Activated naive CD8-positive, alpha-beta T cell treated with anti-CD3 and anti-CD28 coated beads, Interleukin-2, amount 10 ng/mL, durations not matched to agents 7 days and 5 days (primary cell): ENCODE measurements at places on chromosomes 6 and 20.

- H3K4me3 ChIP-seq = peak overlapping the region; percentile 19
- peaks cover 61% of the 10 kb centered on the region for H3K27me3 ChIP-seq
- H3K36me3 ChIP-seq = no peaks in the 10 kb centered on the region
- peak; percentile 53 for DNase-seq
- peaks cover 28% of the 10 kb centered on the region for H3K4me1 ChIP-seq
These were observed 25.4 kb downstream of the SLC17A9 start for GRCh38 chr20:62977613-62978560.

DNA sequence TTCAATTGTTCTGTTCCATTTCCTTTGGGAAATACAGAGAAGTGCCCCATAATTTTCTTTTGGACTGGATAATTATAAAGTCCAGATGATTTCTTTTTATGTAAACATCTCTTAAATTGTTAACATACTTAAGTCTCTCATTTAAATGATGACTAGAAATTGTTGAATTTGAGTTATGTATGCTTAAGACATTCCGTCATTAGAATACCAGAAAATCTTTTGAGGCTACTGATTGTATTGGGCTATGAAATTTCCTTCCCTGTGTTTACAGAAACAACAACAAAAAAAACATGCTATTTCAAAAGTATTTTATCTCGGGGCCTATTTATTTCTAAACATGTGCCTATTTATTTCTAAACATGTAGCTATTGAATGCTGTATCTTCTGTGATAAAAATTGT is 125.4 kb downstream of the SH3BGRL2 start:
- H3K36me3 ChIP-seq = no peaks in the 10 kb centered on the region
- DNase-seq = no peak
- peaks cover 31% of the 10 kb centered on the region for H3K27me3 ChIP-seq
- no peak overlapping the region for H3K27ac ChIP-seq
- no peak overlapping the region for H3K4me3 ChIP-seq

DNA sequence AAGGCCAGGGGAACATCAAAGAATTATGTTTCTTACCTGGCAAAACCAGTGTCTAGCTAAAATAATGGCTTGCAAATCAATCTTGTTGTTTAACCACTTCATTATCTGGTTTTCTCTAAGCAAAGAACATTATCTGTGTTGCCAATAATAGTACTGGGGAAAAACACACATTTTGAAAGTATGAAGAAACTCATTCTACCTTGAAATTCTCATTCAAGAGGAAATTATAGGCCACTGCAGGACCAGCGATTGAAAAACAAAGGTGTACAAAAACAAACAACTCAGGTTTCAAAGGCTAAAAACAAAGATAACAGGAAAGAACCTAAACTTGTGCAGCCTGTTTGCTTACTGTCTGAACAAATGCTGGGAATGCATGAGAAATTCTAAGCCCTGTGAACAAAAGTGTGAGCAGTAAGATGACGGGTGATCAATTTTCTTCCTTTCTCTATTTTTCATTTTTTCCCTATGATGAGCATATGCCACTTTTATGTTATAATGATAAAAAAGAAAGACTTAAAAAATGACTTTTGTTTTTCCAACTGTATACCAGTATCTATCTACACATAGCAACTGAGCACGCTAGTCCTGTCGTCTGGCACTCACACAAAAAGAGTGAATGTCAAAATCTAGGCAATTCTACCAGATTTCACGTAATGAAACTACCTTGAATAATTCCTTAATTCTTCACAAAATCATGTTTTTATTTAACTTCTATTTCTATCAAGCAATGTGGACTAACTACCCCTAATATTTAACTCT is 117.9 kb downstream of the SGK1 start:
- no peaks in the 10 kb centered on the region for H3K27me3 ChIP-seq
- no peak overlapping the region for H3K27ac ChIP-seq
- H3K36me3 ChIP-seq = peaks cover 15% of the 10 kb centered on the region
- no peak for DNase-seq

GRCh38 chr6:18264923-18265377 is 620 bp upstream of the DEK start:
- peaks cover 31% of the 10 kb centered on the region for H3K4me1 ChIP-seq
- no peak for DNase-seq
- no peaks in the 10 kb centered on the region for H3K27me3 ChIP-seq
- H3K36me3 ChIP-seq = peaks cover 29% of the 10 kb centered on the region
- H3K27ac ChIP-seq = peak overlapping the region; percentile 89
- H3K4me3 ChIP-seq = peak overlapping the region; percentile 89
